Activated CD8-positive, alpha-beta memory T cell treated with anti-CD3 and anti-CD28 coated beads for 4 hours (primary cell): ENCODE measurements at places on chromosomes 7 and 10.

- no peak for DNase-seq
Measured at GRCh38 chr10:90642136-90642535, 215.7 kb downstream of the HTR7 start.

- no peak for DNase-seq
Measured at GRCh38 chr7:151146761-151147160, 20.7 kb downstream of the GBX1 start.

GRCh38 chr7:94632338-94633013 lies 23.5 kb downstream of the SGCE start:
- DNase-seq, result no peak

DNA sequence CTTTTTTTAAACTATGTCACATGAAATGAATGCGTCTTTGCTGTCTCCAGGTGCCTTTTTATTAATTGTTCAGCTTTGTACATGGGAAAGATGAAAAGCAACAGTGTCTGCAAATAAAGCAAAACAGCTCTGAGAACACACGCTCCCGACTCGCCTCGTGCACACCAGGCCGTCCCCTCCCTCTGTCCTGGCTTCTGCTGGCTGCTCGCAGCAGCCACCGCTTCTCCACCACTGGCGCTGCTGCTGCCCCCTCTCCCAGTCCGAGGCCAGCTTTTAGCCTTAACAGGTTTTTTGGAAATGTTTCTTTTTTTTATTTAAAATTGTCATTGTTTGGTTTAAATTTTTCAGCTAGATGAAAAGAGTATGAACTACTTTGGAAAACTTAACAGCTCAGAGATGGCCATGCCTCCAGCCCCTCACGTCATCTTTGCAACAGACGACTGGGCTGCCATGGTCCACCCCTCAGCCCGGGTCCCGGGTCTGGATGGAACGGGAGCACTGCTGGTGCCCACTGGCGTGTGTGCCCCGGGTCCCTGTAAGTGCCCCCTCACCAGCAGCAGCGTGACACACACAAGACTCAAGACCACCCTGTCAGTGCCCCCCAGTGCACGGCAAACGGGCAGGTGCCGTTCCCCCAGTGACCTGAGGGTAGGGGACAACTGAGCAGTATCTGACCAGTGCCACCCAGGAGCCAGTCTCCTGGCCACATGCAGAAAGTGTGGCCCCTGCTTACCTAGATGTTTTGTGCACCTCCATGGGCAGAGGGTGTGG lies 415.6 kb upstream of the FOXK1 start:
- no peak for DNase-seq

DNA sequence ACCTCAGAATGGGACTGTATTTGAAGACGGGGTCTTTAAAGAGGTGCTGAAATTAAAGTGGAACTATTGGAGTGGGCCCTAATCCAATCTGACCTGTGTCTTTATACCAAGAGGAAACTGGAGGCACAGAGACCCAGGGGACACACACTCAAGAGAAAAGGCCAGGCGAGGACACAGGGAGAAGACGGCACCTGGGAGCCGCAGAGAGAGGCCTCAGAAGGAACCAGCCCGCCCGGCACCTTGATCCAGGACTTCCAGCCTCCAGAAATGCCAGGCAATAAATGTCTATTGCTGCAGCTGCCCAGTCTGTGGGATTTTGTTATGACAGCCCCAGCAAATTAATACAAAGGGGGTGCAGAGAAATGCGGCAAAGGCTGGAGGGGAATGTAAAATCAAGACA lies 10.5 kb downstream of the CARD11 start:
- no peak for DNase-seq

GRCh38 chr7:70456719-70457118 lies 675.2 kb upstream of the GALNT17 start:
- no peak for DNase-seq

DNA sequence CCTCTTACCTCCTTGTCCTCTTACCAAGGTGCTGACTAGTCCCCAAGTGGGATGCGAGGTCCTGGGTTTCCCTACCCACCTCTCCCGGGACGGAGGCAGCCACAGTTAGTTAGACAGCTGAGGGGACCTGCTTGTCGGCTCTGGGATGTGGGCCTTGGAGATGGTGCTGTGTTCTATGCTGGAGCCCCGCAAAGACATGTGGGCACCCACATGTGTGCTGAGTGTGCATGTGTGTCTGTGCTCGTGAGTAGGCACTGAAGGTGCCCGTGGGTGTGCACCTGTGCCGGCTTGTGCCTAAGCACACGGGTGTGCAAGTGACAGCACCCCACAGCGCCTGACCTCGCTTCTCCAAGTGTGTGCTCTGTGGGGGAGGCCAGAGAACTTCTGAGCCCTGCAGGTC lies 62.2 kb downstream of the NEURL1 start:
- DNase-seq, result no peak

DNA sequence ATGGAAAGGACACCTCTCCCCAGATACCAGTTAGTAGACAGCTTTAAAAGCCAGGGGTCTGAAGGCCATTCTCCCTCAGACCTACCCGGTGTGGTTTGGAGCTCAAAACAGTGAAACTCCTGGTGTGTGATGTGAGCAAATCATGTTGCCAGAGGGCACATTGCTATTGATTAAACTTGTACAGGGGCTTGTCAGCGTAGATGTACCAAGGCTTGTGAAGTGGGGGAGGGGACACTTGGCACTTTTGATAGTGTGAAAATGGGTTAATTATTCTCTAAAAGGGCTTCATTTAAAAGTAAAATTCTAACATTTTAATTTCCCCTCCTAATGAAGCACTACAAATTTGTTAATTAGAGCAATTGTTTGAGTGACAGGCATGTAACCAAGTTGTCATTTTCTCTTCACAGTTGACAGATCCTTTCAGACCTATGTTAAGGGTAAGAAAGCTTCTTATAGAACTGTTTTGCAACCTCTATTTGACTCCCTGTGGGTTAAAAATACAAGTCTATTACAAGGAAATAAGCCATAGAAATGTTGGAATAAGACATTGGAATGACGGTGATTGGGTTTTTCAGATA lies 356.9 kb upstream of the GALNT17 start:
- DNase-seq, result no peak

DNA sequence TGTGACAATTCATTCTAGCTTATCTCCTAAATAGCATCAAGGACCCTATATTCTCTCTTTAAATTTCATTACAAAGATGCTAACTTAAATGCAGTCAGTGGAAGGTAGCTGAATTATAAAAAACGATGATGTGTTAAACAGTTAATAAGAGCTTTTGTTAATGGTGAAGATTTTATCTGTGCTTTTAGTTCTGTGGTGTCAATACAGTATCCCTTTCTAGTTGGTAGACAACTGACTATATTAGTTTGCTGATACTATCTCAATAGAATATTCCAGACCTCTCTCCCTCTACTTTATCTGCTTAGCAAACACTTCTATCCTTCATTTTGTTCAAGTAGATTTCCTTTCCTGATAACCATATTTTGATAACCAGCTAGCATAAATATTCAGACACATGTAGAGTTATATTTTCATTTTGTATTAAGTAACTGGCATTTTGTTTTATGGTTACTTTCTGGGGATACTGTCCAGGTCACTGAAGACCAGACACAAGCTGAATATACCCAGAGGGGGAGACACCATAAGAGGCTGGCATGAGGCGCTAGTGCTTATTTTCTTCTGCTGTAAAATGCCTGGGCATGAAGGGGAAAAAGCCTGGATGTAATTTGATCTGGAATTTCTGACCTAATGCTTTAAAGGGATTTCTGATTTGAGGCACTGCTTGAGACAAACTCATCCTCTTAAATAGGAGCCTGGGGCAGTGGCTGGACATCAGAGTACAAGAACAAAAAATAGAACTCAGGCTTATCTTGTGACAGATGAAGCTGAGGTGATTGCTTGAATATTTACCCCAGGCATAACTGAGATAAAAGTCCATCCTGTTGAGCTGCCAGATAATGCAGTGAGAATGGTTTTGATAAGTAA lies 197.5 kb downstream of the MALRD1 start:
- no peak for DNase-seq

- DNase-seq, result no peak
Measured at GRCh38 chr10:14124941-14125340, 205.8 kb downstream of the FRMD4A start.

GRCh38 chr7:157297185-157297584 lies 39.6 kb upstream of the DNAJB6 start:
- no peak for DNase-seq

DNA sequence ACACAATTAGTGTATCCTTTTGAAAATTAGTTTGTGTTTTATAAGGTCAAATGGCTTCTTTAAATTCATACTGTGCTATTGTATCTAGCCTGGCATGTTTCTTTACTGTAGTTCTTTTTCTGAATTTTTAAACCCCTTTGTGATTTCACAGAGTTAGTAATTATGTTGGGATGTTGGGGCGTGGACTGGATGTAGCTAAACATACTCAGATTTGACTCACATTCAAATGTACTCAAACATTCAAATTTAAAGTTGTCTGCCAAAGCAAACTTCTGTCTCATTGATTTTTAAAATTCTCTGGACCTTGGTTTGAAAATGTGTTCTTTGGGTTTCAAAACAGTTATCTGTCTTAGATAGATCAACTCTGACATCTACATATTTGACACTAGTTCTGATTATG lies 7.2 kb upstream of the NRP1 start:
- no peak for DNase-seq

DNA sequence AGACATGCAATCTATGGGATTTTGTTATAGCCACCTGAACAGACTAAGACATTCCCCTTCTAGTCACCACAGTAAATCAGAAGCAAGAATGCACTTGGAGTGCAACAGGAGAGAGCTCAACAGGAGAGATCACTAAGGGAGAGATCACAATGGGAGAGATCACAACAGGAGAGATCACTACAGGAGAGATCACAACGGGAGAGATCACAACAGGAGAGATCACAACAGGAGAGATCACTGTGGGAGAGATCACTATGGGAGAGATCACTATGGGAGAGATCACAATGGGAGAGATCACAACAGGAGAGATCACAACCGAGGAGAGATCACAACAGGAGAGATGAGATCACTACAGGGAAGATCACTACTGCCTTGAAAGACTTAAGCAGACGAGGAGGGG lies 238.5 kb upstream of the PITRM1 start:
- no peak for DNase-seq
